Kidney glomerular epithelial cell (primary cell): ENCODE measurements at places on chromosomes 5 and 9.
A peak's percentile ranks its signal among the peaks of the same experiment; 100 is the strongest.

GRCh38 chr5:109313127-109313526 is 96.6 kb downstream of the PJA2 start:
- DNase-seq = no peak

DNA sequence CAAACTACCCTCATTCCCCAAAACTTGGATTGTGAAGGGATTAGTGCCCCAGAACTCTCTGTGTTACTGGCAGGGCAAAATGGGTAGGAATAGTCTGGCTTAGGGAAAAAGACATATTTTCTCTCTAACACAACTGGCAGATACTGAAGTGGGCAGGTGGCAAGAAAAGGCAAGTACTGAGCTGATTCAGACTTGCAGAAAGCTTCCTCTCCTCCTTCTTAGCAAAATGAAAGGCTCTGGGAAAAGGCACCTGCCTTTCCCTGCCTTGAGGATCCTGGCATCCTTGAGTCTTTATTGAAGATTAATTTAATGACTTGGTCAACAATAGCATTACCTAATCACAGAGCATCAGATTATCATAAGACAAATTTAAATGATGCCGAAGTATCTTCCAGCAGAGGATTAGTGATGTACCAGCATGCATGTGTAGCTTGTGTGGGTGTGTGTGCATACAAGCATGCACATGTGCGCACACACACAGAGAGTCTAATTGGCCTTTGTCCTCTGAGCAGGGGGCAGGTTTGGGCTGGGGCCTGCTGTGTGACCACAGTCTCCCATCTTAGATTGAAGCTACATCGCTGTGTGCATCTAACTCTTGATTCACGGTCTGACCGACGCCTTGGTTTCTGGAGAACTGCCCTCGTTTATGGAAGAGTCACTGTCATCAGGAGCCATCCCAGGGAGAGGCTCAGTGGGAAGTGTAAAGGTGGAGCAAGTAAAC is 294.8 kb downstream of the AOPEP start:
- no peak for DNase-seq

DNA sequence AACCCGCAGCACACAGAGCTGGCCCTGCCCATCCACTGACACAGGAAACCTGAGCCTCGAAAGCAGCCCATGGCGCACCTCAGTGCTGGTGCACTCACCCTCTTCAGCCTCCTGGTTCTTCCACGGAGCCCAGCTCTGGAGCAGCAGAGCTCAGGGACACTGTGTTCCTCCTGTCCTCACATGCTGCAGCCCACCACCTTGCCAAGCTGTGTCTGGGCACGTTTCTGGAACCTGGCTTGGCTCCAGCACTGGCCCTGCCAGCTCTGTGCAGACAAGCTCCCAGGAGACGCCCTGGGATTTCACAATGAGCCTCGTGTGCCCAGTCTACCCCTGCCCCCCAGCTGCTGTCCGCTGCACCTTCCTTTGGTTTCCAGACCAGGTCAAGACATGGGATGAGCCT is 119.5 kb downstream of the SYK start:
- DNase-seq = no peak

DNA sequence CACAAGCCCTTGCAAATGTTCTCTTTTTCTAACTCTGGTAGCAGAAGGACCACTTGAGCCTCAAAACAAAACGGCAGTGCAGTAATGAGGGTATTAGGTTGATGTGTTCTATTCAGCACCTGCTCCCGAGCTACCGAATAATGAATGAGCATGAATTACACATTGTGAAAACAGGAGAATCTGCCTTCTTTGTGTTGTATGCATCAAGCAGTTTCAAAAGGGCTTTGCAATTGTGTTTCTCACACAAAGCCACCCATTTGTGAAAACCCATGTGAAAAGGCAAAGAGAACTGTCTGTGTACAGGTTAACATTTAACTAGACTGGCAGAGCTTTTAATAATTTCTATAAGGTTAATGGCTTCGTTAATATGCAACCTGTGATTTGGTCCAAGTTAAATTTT is 97.8 kb downstream of the STK32A start:
- DNase-seq = no peak

DNA sequence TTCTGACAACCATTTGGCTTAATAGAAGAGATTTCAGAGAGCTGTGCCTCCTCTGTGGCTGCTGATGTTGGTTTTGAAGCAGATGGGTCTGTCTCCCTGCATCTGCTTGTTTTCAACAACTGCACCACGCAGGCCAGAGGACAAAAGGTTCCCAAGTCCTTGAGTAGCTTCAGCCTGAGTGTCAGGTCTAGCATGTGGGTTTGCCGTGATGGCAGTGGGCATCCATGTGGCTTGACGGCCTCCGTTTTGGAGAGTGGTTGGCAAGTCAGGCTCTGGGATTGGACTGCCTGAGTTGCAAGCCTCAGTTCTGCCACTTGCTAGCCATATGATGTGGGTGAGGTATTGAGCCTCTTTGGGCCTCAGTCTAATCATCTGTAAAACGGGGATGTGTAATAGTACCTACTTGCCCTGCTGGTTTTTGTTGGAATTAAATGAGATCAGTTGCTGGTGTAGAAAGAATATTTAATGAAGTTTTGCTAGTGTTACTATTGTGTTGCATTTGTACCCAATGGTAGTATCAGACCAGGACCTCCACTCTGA is 119.8 kb upstream of the CPEB4 start:
- DNase-seq = no peak

GRCh38 chr5:159850160-159850559 is 66.1 kb upstream of the ADRA1B start:
- peak; percentile 40 for DNase-seq

DNA sequence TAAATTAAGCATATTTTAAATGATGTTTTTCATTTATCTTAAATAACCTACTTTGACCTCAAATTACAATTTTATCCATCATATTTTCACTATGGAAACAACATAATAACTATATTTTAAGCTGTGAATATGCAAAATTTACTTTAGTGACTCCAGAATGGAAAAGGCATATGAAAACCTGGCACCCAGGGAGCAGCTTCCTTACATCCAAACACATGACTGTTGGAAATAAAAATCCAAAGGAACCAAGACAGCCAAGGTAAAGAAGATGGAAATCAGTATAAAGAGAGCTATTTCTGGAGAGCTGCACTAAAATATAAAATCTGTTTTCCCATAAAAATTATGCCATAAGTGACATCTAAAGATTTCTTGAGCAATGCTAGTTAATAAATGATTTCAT is 140.3 kb upstream of the FTMT start:
- no peak for DNase-seq

GRCh38 chr5:52481851-52482250 is 305.9 kb upstream of the ITGA1 start:
- DNase-seq = no peak

- peak; percentile 12 for DNase-seq
Measured at GRCh38 chr9:71725590-71726338, 42.5 kb downstream of the CEMIP2 start.

DNA sequence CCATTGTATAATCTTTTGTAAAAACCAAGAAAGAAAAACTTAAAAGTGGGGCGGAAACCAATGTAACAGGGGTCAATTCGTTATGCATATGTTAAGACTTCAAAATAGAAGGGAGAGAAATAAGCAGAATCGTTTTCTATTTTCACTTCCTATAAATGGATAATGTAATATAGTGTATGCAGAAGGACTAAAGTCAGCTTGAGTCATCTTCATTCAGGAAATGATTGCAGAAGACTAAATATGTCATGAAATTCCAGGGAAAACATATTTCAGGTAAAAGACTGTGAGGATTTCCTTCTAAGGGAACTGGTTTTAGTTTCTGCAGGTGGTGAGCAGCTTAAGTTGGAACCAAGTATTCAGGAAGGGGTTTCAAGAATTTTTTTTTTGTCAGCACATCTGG is 753.3 kb downstream of the IRX1 start:
- no peak for DNase-seq

- DNase-seq = no peak
Measured at GRCh38 chr5:606061-606460, 6.1 kb upstream of the CEP72 start.

DNA sequence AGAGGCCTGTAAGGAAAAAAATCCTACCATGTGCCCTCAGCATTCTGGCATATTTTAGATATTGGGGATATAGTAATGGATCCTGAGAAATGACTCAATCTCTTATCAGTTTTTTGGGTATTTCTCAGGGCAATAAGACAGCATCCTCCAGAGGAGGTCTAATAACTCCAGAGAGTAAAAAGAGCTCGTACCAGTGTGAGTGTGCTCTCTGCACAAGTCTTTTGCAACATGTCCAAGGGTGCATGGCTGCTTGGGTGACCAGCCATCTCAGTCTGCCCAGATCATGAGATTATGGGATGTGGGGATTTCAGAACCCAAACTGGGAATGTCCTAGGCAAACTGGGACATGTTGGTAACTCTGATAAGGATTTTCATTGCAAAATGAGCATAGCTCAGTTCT is 15.3 kb downstream of the ASPN start:
- no peak for DNase-seq

DNA sequence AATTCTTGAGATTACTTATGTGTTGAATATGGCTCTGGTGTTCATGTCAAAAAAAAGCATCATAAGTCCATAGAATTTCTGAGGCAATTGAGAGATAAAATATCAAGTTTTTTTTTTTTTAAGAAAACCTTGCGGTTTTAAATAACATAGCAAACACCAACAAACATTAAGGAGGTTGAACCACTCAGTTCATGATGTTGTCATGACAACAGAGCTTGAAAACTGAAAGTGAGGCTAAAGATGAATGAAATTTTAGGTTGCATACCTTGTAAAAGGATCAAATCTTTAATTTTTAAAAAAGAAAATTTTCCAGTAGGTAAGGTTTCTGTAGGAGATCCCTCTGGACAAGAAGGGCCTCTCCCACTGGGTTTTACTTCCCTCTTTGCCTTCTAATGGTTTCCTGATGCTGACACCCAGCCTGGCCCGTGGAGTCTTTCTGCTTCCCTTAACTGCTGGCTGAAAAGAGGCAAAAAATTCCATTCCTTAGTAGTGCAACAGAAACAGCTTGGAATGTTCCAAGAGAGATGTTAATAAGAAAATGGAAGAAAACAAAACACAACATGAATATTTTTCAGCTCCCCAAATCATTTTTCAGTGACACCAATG is 60.0 kb upstream of the FER start:
- DNase-seq = no peak

DNA sequence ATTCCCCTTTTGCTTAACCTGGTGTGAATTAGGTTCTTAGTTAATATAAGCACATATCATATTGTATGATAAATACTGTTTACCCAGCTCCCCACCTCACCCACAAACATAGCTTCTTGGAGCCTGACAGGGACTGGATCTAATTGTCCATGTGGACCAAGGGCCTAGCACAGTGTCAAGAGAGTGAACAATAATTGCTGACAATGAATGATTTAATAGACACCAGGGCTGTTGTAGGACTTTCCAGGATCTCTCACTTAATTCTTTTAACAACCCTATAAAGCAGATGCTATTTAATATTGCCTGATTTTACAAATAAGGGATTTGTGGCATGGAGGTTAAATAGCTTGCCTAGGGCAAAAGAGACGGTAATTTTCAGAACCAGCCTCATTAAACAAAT is 24.8 kb downstream of the AK3 start:
- no peak for DNase-seq

DNA sequence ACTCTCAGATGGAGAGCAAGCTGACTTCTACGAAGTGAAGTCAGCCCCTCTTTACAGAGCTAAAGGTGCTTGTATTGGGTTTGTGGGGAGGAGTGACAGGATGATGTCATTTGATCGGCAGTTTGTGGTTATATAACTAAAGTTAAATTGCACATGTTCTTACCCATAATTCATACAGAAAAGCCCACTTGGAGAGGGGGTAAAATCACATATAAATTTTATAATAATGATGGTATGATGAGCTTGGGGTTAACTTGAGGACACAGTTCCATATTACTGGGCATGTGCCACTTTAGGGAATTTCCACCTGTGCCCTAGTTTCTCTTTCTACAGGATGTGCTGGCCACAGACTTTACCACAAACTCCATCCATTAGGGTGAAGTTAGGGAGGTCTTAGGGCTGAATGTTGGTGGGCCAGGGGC is 1178.6 kb upstream of the CDH9 start:
- DNase-seq = no peak

GRCh38 chr9:76135902-76136301 is 245.4 kb downstream of the PCSK5 start:
- DNase-seq = peak; percentile 2

DNA sequence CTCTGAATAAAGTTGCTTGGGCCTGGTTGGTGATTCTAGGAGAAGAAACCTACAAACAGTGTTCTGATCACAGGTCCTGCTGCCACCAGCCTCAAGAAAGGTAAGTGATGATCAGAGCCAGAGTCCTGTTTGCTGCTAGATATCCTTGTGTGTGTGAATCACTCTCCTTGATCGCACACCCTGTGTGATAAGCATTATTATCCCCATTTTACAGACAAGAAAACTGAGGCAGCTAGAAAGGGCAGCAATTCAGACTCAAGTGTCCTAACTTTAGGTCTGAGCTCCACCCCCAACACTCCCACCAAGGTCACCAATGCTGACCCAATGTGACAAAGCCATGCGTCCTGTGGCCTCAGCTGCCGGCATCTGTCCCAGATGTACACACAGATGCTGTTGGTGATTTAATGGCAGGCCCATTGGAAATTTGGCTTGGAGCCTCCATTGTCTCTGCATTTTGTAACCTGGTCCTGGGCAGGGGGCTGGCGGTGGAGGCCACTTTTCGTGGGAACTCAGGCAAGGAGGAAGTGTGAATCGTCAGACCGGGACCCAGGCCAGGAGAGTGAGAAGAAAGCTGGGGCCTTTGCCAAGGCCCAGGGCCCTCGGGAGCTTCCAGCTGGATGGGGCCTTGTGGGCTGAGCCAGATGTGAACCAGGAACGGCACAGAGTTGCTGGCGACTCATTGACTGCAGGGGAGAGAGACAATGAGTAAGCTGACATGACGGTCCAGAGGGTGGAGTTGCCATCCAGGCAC is 29.8 kb upstream of the GGTA1 start:
- peak; percentile 55 for DNase-seq

DNA sequence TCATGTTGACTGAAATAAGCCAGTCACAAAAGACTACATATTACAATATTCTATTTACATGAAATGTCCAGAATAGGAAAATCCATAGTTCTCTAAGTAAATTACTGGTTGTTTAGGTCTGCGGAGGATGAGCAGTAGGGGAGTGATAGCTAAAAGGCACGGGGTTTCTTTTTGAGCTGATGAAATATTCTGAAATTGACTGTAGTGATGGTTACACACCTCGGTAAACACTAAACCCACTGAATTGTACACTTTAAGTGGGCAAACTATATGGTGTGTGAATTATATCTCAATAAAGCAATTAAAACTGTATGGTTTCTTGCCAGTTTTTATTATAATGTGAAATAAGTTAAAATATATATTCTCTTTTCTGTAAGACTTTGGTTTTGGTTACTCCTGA is 77.7 kb upstream of the TMED7 start:
- DNase-seq = no peak

GRCh38 chr5:1958211-1959010 is 75.7 kb upstream of the IRX4 start:
- no peak for DNase-seq

GRCh38 chr5:94481059-94481458 is 137.3 kb downstream of the KIAA0825 start:
- no peak for DNase-seq
